ENCODE measurements at places on chromosomes 4 and X. TPM values are rescaled to one million over a fixed set of nuclear protein-coding genes. Genes with fewer than 3 reads are reported as not detected.

DNA sequence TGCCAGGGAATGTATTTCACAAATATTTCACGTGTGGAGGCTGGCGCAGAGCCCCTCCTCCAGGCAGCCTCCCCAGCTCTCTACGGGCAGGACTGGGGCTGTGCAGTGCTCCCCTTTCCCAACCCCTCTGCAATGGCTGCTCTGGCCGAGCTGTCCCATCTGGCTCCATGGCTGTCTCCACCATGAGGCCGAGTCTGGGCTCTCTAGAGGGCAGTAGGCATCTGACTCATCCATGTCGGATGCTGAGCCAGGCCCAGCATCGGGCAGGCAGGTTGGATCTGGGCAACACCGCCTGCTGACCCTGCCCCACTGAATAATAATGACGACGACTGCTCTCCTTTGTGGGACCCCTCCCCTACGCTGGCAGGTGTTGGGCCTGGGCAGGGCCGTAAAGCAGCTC lies 11.0 kb upstream of the SH3TC1 start:
- H3K27me3 ChIP-seq: no peaks in the 10 kb centered on the region
- peaks cover 44% of the 10 kb centered on the region for H3K4me1 ChIP-seq
- DNase-seq: no peak
- H3K27ac ChIP-seq: no peak overlapping the region

DNA sequence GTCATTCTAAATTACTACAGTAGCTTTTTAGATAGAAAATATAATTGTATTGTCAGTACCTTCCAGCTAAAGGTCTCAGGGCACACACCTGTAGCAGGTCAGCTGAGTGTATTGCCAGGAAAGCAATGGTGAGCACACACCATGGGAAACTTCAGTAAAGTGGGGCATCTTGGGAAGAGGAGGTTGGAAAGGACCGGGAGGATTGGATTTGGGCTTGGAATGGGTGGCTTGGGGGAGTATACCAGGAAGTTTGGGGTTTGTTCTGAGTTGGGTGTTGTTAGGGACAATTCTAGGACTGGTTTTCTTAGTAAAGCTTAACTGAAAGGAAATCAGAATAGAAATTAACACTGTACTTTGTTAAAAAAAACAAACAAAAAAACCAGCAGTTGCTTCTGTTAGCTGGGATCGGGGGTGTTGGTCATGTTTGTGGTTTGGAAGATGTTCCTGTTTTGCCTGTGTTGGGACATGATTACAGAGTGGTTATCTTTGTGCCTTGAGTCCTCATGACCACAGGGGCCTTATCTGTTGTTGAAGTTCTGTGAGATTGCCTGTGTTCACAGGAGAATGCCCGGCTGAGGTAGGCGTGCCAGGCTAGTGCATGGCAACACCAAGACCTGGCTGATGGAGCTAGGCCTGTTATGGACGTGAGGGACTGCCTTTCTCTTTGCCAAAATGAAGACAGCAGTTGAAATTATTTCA lies 35.1 kb downstream of the PRIMPOL start:
- no peak overlapping the region for H3K27ac ChIP-seq
- no peak overlapping the region for H3K4me3 ChIP-seq
- H3K4me1 ChIP-seq: peaks cover 9% of the 10 kb centered on the region
- DNase-seq: no peak

DNA sequence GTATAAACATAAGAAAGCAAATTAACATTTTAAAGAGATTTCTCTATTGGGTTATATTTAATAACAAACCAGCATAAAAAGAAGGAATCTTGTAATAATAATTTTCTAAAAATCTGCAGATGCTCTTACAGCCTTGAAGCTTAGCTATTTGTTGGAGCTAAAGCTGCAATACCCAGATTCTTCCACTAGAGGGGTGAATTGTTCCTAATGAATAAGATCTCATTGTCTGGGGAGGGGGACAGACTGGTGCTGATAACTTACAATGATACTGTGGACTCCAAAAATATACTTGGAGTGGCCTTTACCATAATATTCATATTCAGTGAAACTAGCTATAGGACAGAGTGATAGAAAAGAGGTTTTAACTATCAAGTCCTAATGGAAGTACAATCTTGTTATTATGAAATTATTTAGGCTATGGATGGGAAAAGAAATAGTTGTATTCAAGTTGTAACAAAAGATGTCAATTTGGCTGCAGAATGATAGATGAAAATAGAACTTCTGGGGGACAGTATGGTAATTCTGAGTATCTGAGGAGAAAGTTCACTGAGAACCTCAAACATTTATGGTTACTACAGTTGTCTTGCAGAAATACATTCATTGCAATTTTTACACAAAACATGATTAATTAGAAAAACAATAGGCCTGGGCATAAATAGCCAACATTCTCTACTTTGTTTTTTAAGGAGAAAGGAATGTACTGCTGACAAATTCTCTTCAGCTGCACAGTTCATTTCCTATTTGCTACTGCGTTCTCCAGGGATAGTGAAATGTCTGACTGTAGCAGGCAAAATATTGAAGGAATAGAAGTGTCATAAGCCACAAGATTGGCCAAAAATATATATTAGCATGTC lies 443.3 kb downstream of the GBA3 start:
- no peaks in the 10 kb centered on the region for H3K27me3 ChIP-seq
- no peak overlapping the region for H3K27ac ChIP-seq
- no peaks in the 10 kb centered on the region for H3K4me1 ChIP-seq

GRCh38 chr4:175125410-175126068 lies 207.4 kb downstream of the ADAM29 start:
- no peaks in the 10 kb centered on the region for H3K4me1 ChIP-seq
- H3K4me3 ChIP-seq: no peak overlapping the region
- no peak for DNase-seq
- H3K27ac ChIP-seq: no peak overlapping the region

DNA sequence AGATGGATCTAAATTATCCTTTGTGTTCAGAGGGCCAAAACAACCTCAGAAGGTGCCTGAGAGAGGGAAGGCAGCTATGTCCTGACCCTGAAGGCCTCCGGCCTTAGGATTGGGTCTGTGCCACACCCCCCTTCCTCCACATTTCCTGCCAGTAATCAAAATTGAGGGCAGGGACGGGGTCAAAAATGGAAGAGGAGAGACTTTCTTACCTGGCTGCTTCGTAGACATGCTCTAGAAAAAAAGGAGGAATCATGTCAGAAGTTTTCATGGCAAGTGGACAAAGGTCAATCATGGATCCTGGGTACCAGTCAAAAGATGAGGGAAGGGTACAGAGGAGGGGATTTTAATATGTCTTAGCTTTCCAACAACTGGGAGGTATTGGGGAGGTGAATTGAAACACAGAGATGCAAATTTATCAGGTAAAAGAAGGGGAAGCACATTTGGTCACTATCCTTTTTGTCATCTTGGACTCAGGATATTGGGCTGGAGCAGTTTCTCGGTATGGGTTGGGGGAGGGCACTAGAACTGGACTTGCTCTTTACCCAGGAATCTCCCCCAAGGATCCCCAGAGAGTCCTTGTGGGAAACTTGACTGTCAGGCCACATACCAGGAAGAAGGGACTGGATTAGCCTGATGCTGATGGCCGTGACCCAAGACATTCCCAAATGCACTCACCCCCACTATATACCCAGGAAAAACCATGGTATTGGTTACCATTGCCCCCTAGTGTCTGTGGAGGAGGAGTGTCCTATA lies 17.1 kb downstream of the VSIG4 start:
- H3K4me3 ChIP-seq: no peak overlapping the region
- H3K36me3 ChIP-seq: no peaks in the 10 kb centered on the region
- DNase-seq: no peak
- no peak overlapping the region for H3K27ac ChIP-seq
- no peaks in the 10 kb centered on the region for H3K27me3 ChIP-seq

GRCh38 chrX:40908857-40909475 lies 173.6 kb upstream of the MED14 start:
- peak; percentile 77 for DNase-seq
- H3K27ac ChIP-seq: peak overlapping the region; percentile 99
- H3K4me3 ChIP-seq: no peak overlapping the region
- no peaks in the 10 kb centered on the region for H3K27me3 ChIP-seq
- H3K4me1 ChIP-seq: peaks cover 25% of the 10 kb centered on the region

DNA sequence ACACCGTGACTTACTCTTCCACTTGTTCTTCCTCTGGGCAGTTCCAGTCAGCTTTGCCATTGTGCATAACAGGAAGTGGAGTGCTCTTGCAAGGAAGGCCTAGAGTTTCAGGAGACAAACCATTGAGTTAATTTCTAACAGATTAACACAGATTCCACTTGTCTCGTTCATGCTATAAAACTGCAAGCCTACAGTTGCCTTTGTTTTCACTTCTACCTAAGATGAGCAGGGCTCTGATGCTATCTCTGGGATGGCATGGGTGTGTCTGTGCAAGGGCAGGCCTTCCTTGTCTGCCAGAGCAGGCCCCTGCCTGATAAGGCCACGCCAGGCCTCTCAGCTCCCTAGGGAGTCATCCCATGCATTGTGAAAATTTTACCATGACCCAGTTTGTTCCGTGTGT lies 67.7 kb upstream of the PGRMC2 start:
- no peak for DNase-seq
- no peaks in the 10 kb centered on the region for H3K27me3 ChIP-seq
- no peaks in the 10 kb centered on the region for H3K36me3 ChIP-seq
- H3K4me3 ChIP-seq: no peak overlapping the region
- H3K27ac ChIP-seq: peak overlapping the region; percentile 94

DNA sequence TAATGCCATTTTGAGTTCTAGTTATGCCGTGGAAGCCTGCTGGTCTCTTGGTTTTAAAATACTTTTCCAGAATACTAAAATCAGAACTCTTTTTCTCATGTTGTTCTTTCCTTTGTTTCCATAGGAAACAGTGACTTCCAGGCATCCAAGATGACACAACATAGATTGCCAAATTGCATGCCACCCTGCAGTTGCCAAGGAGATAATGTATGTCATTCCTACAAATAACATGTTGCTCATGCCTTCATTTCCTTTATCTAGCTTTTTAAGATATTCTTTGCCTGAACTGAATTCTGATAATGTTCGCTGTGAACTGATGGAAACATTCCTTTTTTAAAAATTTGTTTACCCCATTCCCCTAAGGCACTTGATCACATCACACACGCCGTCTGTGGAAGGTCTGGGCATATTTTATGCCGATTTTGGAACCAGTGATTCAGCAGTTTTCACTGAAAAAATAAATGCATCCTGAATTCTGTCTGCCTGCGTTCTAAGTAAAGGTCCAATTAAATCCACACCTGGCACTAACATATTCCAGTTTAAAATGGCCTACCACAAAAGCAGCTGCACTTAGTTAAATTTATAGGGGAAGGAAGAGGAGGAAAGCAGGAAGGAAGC lies 38.0 kb upstream of the COX7B2 start:
- no peak for DNase-seq
- H3K36me3 ChIP-seq: no peaks in the 10 kb centered on the region
- H3K27ac ChIP-seq: no peak overlapping the region
- no peaks in the 10 kb centered on the region for H3K4me1 ChIP-seq

DNA sequence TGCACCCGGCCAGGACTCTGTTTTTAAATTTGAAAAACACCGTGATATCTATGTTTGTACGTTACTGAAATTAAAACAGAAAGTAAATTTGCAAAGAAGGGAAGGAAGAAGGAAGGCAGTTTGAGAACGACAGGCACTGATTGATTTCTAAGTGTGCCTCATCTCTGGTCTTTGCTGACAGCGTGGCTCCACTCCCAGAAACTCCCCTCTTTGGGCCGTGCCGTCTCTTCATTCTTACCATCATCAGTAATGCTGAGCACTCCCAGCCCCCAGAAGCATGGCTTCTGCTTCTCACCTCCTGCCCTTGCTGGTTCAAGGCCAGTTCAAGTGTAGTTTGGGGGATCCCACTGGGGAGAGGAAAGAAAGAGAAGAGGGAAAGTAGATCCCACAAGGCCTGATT lies 85.3 kb downstream of the TENM3 start:
- H3K4me3 ChIP-seq: no peak overlapping the region
- no peak for DNase-seq
- no peaks in the 10 kb centered on the region for H3K27me3 ChIP-seq
- H3K36me3 ChIP-seq: peaks cover 28% of the 10 kb centered on the region

- no peak for DNase-seq
- H3K4me1 ChIP-seq: no peaks in the 10 kb centered on the region
- no peak overlapping the region for H3K27ac ChIP-seq
Observed at GRCh38 chr4:188037003-188037713, 41.6 kb downstream of the ZFP42 start.

DNA sequence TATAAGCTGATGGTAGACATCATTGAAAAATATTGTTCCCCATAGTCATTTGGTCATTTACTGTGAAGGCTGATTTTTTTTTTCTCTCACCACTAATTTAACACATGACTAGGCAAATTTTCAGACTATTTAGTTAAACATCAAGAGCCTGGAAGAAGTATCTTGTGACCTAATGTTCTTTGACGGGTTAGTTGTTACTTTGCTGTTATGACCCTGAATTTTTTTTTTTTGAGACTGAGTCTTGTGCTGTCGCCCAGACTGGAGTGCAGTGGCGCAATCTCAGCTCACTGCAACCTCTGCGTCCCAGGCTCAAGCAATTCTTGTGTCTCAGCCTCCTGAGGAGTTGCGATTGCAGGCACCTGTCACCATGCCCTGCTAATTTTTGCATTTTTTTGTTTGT lies 67.0 kb downstream of the HPF1 start:
- DNase-seq: no peak
- no peaks in the 10 kb centered on the region for H3K36me3 ChIP-seq
- H3K27me3 ChIP-seq: no peaks in the 10 kb centered on the region
- H3K4me3 ChIP-seq: no peak overlapping the region

DNA sequence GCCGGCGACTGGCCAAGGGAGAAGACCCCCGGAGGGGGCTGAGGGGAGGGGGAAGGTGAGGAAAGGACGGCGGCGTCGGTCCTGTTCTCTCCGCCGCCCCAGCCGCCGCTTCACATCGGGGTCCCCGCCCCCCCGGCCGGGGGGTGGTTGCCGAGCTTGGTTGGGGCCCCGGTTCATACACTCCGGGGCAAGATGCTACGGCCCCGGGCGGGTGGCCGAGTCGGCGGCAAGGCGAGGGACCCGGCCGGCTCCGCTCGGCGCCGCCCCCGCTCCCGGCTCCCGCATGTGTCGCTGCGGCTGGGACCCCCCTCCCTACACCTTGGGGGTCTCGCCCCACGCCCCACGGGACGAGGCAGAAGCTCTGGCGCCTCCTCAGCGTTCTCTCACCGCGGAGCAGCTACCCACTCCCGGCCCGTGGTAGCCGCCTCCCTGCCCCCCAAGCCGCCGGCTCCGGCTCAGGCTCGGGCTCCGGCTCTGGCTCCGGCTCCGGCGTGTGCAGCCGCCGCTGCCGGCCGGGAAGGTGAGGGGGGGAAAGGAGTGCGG lies 461 bp downstream of the FBXW7 start:
- DNase-seq: no peak
- peaks cover 13% of the 10 kb centered on the region for H3K4me1 ChIP-seq
- H3K36me3 ChIP-seq: peaks cover 14% of the 10 kb centered on the region
- peak overlapping the region; percentile 61 for H3K27ac ChIP-seq
- peak overlapping the region; percentile 93 for H3K4me3 ChIP-seq
- no peaks in the 10 kb centered on the region for H3K27me3 ChIP-seq

The FGA gene
- total RNA-seq: not detected

The CDX4 gene
- total RNA-seq: not detected

The DCAF4L1 gene
- total RNA-seq: not detected

The HSD17B11 gene
- 71.9 TPM for total RNA-seq

The CFAP99 gene
- total RNA-seq: not detected

The ADGRG4 gene
- total RNA-seq: not detected

The CC2D2A gene
- 3.9 TPM for total RNA-seq

The COL4A5 gene
- 68.7 TPM for total RNA-seq

Data from SJSA1 (cell line).